ENCODE measurements at places on chromosomes 6 and 20.

- no peak for DNase-seq
These were observed 4.0 kb upstream of the GNRH2 start for GRCh38 chr20:3039426-3039825.

DNA sequence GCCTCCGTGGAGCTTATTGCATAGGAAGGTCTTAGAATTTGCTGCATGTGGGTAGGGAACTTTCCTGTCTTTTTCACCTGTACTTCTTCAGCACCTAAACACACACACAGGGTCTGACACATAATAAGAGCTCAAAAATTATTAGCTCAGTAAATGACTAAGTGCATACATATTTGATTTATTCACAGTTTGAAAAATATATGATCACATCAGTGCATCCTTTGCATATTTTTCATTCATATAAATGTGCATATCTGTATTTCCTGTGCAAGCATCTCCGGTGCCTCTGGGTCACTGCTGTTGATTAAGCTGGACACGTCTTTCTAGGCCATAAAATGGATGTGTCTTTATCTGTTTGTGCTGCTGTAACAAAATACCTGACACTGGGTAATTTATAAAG lies 234.7 kb downstream of the UST start:
- DNase-seq = no peak

DNA sequence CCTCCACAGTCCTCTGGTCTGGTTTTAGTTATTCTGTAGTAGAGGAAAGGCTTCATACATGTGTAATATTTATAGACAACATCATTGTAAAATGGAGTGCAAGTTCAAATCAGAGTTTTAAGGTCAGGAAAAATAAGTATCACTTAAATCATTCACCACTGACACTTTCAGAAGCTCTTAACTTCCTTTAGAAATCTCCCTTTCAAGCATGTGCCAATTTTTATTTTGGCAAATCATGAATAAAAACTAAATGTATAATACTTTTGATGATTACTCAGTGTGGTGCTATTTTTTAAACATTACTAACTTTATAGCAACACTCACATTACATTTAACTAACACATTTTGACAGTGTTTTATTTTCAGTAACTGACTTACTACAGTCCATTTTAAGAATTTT lies 112.2 kb downstream of the OGFRL1 start:
- no peak for DNase-seq

GRCh38 chr6:4459032-4459431 lies 317.2 kb upstream of the CDYL start:
- DNase-seq = no peak

Measured in dorsolateral prefrontal cortex (tissue), 122 donors.